Pons (tissue), 1 donor: ENCODE measurements at places on chromosomes 1 and 21.

DNA sequence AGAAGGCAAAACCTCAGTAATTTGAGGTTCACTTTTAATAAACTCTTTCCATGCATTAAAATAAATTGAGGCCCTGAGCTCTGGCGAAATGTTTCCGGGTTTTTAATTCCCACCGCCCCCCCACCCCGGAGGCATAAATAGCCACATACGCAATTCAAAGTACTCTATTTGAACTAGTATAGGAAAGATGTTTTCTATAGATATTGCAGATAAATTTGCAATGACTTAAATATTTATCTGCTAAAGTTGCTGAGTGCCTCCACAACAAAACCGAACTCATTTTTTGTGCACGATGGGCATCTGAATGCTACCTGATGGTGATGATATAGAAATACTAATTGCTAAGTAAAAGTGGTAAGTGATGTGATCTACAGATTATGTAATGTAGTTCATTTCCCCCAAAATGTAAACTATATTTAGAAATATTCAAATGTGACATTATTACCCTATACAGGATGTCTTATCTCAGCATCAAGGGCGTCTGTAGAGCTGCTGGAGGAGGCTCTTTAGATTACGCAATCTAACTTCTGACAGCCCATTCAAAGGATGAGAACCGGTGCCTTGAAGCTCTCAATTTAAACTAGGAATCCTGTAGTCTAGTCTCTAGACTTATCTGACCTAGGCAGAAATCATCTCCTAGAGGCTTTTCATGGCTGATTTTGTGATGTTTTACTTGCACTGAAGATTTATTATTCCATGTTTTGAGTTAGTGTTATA, 8.5 kb downstream of the IRF2BP2 start:
- DNase-seq = no peak

DNA sequence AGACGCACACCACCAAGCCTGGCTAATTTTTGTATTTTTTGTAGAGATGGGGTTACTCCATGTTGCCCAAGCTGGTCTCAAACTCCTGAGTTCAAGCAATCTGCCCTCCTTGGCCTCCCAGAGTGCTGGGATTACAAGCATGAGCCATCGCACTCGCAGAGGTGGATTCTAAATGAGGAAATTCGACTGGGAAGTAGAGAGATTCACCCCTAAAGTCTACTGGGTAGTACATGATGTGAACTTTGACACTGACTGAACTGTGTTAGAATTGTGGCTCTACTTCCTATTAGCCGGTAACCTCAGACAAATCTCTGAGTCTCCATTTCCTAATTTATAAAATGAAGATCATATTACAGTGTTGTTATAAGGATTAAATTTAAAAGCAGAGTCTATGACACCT, 276.0 kb upstream of the NR5A2 start:
- no peak for DNase-seq

DNA sequence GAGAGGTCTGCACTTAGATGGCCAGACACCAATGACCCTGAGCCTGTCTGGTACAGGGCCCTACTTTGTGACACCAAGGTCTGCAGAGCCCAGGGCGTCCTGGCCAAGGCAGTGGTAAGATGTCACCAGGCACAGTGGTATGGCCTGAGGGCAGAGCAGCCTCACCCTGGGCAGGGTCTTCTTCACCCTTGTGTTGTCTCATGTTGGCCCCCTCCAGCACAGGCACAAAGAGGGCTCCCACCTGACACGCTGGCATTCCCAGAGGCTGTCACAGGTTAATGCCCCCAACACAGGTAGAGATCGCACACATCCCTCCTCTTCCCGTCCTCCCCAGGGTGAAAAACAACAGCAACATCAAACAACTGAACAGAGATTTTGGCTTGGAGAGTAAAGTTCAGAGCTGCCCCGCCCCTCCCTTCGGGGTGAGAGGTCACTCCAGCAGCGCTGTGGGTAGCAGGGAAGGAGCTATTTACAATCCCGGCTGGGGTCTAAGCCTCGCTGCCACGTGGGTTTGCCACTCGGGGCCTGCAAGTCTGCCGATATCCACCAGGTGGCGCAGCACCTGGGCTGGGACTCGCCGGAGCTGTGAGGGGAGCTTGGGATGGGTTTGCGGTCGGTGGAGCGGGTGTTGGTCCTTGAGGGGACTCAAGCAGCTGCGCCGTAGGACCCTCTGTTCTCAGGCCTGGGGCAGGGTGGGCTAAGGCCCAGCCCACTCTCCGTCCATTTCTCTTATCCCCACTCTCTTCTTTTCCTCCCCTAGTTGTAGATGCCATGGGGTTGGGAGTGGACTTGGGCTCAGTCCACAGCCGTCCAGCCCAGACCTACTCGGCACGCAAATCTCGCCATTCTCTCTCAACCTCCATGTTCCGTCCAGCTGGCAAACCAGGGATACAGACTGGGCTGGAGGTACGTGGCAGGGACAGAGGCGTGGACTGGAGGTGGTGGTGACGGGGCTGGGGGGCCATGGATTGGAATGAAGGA, 12.7 kb downstream of the EFNA3 start:
- DNase-seq = peak; percentile 69

DNA sequence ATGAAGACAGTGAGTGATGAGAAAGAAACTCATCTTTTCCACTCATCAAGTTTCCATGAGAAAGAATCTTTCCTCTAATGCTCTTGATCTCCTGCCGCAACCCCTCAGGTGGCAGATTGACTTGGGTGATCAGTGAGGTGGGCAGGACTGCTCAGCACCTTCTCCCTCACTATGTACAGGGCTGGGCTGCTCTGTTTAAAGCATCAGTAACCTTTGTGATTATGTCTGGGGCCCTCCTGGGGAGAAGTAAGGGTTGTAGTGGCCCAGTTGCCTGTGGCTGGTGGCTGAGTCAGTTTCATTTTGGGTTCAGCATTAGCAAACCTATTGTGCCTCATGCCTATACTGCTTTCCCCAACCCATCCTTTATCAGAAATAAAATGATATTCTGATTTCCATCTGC, 366.0 kb downstream of the TTLL7 start:
- DNase-seq = no peak

DNA sequence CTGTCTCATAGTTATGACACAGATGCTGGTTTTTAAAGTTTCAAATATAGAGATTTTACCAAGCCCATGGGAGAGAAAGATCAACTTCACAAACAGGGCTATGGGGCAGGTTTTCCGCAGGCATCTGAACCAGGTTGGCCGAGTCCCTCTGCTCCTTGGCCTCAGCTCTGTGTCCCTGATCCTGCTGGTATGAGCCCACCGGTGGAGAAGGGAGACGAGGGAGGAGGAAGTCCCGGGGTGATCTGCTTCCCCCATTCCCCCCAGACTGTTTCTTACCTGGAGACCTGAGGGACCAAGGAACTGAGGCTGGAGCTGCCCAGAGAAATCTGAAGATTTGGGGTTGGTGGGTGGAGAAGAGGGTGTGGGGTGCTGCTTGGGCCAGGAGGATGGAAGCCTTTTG, 28.9 kb upstream of the BTG2 start:
- no peak for DNase-seq

DNA sequence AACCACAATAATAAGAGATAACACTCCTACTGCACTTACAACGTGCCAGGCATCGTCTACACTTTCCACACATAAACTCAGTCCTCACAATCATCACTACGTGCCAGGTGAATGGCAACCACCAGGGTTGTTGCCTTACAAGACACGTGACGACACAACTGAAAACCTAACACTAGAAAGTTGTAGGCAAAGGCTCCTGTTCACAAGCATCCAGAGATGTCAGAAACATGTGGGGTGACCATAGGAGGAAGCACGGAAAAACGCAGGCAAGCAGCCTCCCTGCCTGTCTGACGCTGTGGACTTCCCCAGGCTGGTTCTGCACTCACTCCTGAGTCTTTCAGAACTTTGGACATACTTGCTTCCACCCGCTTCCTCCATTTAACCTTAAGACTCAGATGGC, 7.0 kb downstream of the CAPZB start:
- peak; percentile 24 for DNase-seq

GRCh38 chr1:175713381-175713780, 30.0 kb downstream of the TNR start:
- no peak for DNase-seq
